ENCODE measurements at places on chromosomes 4 and X. TPM values are rescaled to one million over a fixed set of nuclear protein-coding genes. Genes with fewer than 3 reads are reported as not detected.

DNA sequence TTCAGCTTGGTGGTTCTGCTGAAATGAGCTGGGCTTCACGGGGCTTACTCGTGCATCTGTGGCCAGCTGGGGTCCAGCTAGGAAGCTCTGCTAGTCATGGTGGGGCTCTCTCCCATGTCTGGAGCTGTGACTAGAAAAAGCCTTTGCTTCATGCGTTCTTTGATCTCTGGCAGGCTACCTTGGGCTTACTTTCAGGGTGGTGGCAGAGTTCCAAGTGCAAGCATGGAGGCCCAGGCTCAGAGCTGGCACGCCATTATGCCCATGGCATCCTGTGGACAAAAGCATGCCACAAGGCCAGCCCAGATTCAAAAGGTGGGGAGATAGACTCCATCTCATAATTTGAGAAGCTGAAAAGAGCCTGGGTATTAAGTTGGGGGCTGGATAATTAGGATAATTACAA, 55.4 kb upstream of the GBA3 start:
- no peak for DNase-seq

The CXCL1 gene
- not detected for total RNA-seq

DNA sequence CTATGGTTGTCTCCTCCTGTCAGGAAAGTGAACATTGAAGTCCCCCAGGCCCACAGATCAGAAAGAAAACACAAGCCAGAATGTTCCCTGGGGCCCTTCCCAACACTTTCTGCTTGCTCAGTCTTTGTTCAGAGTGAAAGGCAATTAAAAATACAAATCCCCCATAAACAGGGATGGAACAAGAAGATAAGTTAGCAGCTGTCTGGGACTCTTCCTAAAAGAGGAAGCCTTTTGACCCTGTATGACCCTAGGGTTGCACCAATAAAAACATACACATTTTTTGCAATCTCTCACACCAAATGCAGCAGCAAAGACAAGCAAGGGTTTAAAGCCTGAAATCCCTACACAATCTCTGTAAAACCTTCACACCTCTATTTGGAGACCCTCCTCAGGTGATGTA, 22.6 kb downstream of the IRF2 start:
- DNase-seq = no peak

- DNase-seq = no peak
Measured at GRCh38 chrX:3184176-3184930, 143.1 kb downstream of the ARSF start.

GRCh38 chrX:32788936-32789335, 422.4 kb downstream of the DMD start:
- no peak for DNase-seq

The NPNT gene
- total RNA-seq = 4.4 TPM

DNA sequence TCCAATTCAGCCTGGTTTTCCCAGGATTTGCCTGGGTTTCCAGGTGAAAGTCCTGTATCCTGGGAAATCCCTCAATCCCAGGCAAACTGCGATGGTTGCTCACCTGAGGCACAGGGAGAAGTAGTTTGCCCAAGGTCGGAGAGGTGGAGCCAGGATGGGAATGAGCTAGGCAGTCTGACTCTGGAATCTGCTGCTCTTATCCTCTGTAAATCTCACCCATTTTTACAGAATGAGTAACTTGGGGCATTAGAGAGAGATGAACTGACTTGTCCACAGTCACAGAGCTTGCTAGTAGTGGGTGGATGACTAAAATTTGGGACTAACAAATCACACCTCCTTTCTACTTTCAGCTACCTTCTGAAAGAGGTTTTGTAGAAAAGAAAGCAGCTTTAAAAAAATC, 9.8 kb upstream of the ARX start:
- DNase-seq = no peak

The CXorf49B gene
- not detected for total RNA-seq

DNA sequence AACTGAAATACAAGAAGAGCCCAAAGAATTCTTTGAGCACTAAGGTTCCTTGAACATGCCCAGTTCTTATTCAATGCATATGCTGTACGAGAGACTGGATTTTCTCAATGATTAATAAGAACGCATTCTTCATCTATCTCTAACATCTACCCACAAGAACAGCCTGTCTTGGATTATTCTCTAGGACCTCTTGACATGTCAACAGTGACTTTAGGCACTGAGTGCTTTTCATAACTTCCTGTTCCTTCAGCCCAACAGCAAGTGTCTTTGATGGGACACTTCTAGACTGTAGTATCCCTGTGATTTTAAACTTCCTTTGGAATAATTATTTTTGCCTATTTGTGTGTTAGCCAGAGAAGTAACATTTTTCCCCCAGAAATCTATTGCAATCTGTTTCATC, 69.3 kb downstream of the OPHN1 start:
- no peak for DNase-seq

GRCh38 chrX:97326456-97326855, 442.7 kb downstream of the RPA4 start:
- no peak for DNase-seq

- DNase-seq = no peak
Measured at GRCh38 chr4:153276971-153277370, 67.5 kb upstream of the MND1 start.

The PAGE1 gene
- total RNA-seq = not detected

All from Caki2 (cell line).